ENCODE measurements at places on chromosomes 11 and 22.

DNA sequence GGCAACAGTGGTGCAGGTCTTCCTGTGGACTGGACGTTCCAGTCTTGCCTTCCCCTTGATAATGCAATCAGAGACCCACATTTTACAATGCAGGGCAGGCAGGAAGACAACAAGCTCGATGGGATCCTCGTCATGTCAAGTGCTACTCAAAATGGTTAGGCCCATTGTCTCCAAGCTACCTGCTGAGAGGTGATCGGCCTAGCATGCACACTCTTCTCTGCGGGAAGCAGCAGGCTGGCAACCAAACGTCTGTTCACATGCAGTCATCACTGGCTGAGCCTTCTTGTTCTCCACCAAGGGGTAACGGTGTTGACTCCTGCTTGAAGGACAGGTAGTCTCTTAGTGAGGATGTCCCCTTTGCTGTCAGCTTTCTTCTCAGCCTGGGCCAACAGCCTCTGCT is 25.5 kb upstream of the CD82 start:
- no peak for DNase-seq

DNA sequence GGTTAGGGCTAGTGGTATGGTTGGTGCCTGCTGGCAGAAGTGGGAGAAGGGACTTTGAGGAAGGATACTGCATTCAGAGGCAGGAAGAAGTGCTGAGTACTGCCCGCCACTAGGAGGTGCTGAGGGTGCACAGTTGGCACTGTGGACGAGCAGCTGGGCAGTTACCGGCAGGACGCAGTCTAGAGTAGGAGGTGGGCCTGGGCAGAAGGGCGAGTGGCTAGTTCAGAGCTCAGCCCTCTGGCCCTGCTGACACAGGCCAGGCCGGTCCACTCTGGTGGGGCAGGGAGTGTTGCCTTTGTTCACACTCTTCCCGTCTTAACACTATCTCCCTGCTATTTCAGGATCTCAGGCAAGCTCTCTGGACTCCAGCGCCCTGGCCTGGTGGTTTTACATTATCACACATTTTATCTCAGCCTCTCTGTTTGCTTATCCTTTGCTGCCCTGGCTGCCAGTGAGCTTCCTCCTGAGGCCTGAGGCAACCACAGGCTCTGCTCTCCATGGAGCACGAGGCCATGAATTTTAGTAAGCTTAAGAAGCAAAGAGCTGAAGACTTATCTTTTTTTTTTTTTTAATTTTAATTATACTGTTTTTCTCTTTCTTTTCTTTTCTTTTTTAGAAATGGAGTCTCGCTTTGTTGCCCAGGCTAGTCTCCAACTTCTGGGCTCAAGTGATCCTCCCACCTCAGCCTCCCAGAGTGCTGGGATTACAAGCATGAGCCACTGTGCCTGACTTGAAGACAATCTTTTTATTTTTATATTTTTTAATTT is 26.9 kb downstream of the SNAP29 start:
- peak; percentile 19 for DNase-seq

- no peak for DNase-seq
Measured at GRCh38 chr22:23256986-23257888, 76.9 kb downstream of the BCR start.

DNA sequence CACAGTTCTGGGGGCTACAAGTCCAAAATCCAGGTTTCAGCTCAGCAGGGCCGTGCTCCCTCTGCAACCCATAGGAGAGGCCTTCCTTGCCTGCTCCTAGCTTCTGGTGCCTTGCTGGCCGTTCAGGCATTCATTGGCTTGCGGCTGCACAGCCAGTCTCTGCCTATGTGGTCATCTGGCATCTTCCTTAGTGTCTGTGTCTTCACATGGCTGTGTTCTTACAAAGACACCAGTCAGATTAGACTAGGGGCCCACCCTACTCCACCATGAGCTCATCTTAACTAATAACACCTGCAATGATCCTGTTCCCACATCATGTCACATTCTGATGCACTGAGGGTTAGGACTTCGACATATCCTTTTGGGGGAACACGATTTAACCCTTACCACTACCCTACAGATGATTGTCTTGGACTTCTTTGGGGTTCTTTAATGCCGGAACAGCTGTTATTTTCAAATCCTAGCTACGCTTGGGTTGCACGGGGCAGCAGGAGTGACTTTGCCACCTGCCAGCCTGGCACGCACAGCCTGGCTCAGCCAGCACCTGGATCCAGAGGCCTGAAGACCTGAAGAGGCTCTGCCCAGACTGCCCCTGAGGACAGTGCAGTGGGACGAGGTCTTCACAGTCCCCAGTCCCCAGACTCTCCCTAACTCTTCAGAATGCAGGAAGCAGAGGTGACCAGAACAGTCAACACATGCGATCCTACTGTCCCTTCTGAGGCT is 7.7 kb upstream of the NEAT1 start:
- no peak for DNase-seq

- DNase-seq, result no peak
Measured at GRCh38 chr11:131311776-131312514, 58.5 kb upstream of the NTM start.

DNA sequence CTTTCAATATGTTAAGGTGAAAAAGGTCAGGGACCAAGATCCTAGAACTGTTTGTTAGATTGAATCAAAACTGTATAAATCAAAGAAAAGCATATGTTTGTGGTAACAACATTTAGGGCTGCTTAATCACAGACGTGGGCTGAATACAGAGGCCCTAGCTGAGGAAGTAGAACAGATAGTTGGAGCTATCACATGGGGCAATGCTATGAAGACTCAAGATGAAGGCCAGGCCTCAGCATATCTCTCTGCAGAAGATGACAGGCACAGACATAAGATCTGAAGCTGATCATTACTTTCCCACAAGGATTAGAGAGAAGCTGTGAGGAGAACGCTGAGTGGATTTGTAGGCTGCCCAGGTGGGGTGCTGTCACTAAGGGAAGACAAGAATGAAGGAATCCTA is 158.6 kb upstream of the CARD18 start:
- no peak for DNase-seq

GRCh38 chr11:103946793-103947545 is 89.5 kb upstream of the DDI1 start:
- no peak for DNase-seq

- DNase-seq, result peak; percentile 42
Measured at GRCh38 chr11:18775492-18776292, 15.9 kb downstream of the PTPN5 start.

- DNase-seq, result no peak
Measured at GRCh38 chr11:131615611-131616010, 245.2 kb downstream of the NTM start.

DNA sequence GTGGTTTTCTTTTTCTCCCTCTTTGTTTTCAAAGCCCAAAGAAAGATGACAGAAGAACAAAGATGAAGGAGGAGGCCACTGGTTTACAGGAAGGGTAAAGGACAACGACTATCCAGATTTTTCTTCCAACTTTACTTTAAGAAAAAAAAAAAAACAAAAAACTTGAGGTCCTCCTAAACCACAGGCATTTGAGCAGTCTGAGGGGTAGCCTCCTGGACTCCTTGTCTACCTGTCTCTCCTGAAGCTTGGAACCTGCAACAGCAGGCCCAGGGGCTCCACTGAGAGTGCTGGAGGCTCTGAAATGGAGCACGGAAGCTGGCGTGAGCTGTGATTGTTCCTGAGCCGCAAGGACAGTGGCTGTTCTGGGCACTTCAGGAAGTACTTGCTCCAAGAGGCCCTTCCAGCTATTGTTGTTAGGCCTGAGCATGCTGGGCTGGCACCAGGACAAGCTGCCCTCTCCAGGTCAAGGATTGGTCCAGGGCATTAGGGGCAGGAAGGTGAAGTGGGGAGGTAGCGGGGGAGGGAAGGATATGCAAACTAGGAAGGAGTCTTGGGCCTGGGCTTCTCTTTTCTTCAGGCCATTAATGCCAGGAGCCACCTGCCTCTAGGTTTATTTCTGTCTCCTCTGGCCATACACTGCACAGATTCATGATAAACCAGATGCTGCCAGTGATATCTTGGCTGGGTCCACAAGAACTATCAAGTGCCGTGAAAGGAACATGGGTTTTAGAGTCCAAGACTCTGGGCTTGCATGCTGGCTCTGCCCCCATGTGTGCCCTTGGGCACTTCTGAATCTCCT is 147.3 kb downstream of the CCDC34 start:
- DNase-seq, result no peak

- no peak for DNase-seq
Measured at GRCh38 chr22:37549704-37550059, 10.6 kb upstream of the CDC42EP1 start.

- no peak for DNase-seq
Measured at GRCh38 chr11:85953491-85954143, 98.4 kb downstream of the CCDC83 start.

DNA sequence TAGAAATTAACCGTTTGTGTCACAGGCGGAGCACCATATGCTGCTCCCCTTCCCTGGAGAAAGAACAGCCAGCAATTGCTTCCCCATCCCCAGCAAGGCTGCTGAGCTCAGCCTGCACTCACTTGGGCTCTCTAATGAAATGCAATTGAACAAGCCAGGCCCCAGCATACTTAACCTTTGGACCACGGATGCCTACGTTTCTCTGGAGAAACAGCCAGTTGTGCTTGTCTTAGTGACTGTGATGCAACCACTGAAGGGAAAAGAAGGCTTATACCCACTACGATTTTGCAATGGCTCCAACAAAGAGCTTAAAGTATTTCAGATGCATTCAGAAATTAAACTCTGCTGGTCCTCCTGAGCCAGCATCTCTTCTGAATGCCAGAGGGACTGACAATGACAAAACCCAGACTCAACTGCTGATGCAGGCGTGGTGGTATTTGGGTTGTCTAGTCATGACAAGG is 51.3 kb upstream of the SESN3 start:
- DNase-seq, result peak; percentile 9

DNA sequence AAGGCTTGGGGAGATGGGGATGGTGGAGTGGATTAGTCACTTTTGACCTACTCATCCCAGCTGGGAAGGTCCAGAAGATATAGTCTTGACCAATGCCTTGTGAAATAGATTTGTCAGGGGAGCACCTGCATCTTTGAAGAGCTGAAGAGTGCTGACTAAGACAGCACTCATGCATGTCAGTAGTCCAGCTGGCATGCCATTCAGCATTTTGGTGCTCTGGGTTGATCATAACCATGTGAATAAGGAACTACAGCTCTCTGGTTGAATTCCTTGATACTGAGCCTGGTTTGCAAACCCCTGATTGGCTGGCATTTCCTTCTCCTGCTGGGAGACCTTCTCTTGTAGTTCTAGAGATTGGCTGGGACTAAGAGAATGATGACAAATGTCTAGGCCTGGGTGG is 106.8 kb upstream of the ALX4 start:
- DNase-seq, result peak; percentile 2

DNA sequence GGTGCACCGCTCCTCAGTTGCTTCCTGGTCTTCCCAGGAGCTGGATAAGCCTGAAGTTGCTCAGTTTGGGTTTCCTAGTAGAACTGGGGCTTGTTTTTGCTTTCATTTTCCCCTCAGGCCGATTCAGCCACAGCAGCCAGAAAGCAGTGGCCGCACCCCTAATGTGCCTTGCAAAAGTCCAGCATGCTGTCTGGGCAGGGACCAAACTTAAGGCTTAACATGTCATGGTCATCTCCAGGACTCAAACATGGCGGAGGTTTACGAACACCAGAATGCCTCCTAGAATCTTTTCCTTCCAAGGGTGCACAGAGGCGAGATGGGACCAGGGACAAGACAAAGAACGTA is 2.5 kb downstream of the GNG3 start:
- DNase-seq, result no peak

DNA sequence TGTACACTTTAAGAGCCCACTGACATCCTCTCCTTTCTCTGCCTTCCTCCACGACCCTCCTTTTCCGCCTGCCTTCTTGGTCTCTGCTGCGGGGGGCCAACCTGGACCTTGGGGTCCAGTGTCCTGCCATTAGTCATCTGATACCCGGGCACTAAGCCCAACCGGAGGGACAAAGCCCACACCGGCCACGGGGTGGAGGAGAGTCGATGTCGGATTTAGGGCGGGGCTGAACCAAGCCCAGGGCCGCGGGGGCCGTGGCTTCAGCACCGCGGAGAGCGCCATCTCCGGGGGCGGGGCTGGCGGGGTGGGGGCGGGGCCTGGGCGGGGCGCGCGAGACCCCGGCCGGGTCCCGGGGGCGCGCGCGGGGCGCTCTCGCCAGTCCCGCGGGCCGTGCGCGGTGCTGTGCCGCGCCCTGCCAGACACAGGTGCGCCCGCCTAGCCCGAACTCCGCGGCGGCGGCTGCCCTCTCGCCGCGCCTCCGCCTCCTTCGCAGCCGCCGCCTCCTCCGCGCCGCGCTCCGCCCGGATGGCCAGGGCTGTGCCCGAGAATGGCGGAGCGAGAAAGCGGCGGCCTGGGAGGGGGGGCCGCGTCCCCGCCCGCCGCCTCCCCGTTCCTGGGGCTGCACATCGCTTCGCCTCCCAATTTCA is at the start of gene MAPK8IP1:
Gene MAPK8IP1 (plus strand): TSS at position 378 of the 647 bp plus-strand sequence. CDS start 170 bp downstream, at position 548.
- DNase-seq, result peak; percentile 71

GRCh38 chr22:25364736-25365241 is 145.3 kb downstream of the CRYBB2 start:
- no peak for DNase-seq

DNA sequence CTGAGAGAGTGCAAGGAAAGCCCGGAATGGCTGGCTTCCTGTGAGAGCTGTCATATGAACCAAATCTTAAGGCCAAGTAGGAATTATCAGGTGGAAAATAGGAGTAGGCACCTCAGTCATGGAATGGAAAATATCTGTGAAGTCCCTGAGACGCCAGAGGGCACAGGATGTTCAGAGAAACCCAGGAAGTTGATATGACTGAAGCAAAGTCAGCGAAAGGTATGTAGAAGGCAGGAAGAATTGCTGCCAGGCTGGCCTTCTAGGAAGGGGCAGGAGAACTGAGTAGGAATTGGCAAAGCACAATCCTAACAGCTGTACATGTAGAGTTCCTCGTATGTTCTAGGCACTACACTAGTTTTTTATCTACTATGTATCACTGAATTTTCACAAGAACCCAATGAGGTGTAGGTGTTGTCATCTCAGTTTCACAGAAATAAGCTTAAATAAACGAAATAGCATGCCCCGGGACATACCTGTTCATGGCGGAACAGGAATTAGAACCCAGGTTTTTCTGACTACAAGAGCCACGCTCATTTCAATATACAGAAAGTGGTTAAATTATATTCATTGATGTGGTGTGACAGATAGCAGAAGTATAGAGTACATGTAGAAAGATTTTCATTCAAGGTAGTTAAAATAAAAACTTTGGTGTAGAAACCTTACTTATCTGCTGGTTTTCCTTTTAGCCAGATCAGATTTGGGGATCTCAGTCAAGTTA is 17.0 kb downstream of the HMGXB4 start:
- no peak for DNase-seq

GRCh38 chr22:20096574-20097420 is 16.8 kb downstream of the DGCR8 start:
- DNase-seq, result no peak

GRCh38 chr11:102191832-102192231 is 81.6 kb downstream of the YAP1 start:
- DNase-seq, result no peak

All from LoVo (cell line).